ENCODE measurements at places on chromosomes 11 and 22. TPM values are rescaled to one million over a fixed set of nuclear protein-coding genes. Genes with fewer than 3 reads are reported as not detected.
A peak's percentile ranks its signal among the peaks of the same experiment; 100 is the strongest.

The UPB1 gene
- 1.2 TPM for total RNA-seq

DNA sequence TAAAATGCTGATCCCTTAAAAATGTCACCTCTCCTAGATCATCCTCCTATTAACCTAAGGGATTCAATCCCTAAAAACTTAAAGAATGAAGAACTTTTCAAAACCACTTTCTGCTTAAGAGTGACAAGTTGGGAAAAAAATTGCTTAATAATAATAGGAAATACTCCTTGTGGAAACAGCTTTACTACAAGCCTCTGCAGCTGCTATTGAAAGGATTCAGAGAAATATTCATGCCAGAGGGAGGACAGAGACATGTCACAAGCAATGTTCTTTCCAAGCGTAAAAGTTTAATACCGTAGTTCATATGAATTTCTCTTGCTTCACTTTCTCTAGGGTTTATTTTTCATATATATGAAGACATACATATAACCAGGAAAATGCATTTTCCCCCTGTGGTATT, 98.2 kb downstream of the ARHGAP20 start:
- H3K4me3 ChIP-seq: no peak overlapping the region
- H3K27me3 ChIP-seq: peaks cover 6% of the 10 kb centered on the region
- no peak for DNase-seq
- H3K4me1 ChIP-seq: no peaks in the 10 kb centered on the region
- no peaks in the 10 kb centered on the region for H3K36me3 ChIP-seq

- H3K4me3 ChIP-seq: no peak overlapping the region
- no peaks in the 10 kb centered on the region for H3K36me3 ChIP-seq
- no peak overlapping the region for H3K27ac ChIP-seq
- H3K4me1 ChIP-seq: peaks cover 14% of the 10 kb centered on the region
- DNase-seq: no peak
Measured at GRCh38 chr11:10327254-10327653, 22.4 kb downstream of the ADM start.

DNA sequence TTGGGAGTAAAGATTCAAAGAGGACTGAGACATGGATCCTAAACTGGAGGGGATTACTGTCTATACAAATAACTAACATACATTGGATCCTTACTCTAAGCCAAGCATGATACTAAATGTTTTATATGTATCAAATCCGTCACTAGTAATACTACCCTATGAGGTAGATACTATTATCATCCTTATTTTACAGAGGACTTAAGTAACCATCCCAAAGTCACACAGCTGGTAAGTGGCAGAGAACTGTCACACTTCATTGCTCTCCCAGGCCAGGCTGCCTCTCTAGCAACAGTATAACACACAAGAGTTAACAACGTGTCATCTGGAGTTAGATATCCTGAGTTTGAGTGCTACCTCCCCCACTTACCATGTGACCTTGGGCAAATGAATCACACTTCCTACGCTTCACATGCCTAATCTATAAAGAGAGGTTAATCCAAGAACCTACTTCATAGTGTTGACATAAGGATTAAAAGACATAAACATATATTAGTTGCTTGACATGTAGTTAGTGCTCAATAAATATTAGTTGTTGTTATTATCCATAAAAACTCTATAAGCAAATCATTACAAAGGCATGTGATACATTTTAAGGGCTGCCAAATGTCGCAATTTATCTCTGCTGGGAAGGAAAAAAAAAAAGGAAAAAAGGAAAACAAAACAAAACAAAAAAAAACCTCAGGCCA, 33.8 kb upstream of the SPON1 start:
- no peak overlapping the region for H3K4me3 ChIP-seq
- peaks cover 27% of the 10 kb centered on the region for H3K4me1 ChIP-seq
- no peak overlapping the region for H3K27ac ChIP-seq
- DNase-seq: no peak
- H3K27me3 ChIP-seq: no peaks in the 10 kb centered on the region
- H3K36me3 ChIP-seq: no peaks in the 10 kb centered on the region

DNA sequence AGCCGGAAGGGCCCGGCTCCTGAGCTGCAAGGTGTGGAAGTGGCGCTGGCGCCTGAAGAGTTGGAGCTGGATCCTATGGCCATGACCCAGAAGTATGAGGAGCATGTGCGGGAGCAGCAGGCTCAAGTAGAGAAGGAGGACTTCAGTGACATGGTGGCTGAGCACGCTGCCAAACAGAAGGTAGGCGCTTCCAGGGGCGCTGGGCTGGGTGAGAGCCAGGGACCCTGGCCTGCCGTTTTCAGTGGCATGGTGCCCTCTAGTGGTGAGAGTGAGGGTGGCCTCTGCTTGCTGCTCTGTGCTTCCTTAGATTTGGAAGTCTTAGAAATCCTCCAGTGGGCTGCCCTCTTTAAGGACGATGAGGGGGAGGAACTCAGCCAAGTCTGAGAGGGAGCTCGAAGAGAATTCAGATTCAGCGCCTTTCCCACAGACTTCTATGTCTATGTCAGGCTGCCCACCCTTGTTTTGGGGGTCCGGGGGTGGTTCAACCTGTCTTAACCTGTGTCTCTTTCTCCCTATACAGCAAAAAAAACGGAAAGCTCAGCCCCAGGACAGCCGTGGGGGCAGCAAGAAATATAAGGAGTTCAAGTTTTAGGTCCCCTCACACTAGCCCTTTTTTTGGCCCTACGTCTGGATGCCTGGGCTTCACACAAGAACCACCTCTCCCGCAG, 1.8 kb upstream of the PACS1 start:
- peak overlapping the region; percentile 93 for H3K27ac ChIP-seq
- H3K36me3 ChIP-seq: peaks cover 48% of the 10 kb centered on the region
- peak; percentile 81 for DNase-seq
- no peaks in the 10 kb centered on the region for H3K27me3 ChIP-seq
- H3K4me3 ChIP-seq: peak overlapping the region; percentile 88

Measured in activated T-cell treated with anti-CD3 and anti-CD28 coated beads, Interleukin-2, amount 50 U/mL, for 72 hours (primary cell).